ENCODE measurements at places on chromosomes 11 and 22. TPM values are rescaled to one million over a fixed set of nuclear protein-coding genes. Genes with fewer than 3 reads are reported as not detected.

Gene DTX4
- total RNA-seq, result 63.6 TPM

Gene PGM2L1
- 14.0 TPM for total RNA-seq

GRCh38 chr11:110453684-110454354 lies 24.1 kb downstream of the FDX1 start:
- DNase-seq, result no peak

- no peak for DNase-seq
Measured at GRCh38 chr11:32580967-32581366, 2.7 kb upstream of the EIF3M start.

DNA sequence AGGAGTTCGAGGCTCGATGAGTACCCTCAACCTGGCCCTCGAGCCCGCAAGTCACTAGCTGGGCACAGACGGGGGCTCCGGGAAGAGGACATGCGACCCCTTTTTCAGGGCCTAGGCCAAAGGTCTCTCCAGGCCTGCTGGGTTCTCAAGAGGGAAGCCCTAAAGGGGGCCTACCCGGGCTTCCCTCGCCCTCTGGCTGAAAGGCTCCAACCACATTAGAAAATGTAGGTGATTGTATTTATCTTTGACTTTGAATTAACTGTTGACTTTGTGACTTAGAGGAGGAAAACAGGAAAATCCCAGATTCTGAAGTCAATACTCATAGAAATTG lies 7.3 kb upstream of the PAX6 start:
- DNase-seq, result no peak

DNA sequence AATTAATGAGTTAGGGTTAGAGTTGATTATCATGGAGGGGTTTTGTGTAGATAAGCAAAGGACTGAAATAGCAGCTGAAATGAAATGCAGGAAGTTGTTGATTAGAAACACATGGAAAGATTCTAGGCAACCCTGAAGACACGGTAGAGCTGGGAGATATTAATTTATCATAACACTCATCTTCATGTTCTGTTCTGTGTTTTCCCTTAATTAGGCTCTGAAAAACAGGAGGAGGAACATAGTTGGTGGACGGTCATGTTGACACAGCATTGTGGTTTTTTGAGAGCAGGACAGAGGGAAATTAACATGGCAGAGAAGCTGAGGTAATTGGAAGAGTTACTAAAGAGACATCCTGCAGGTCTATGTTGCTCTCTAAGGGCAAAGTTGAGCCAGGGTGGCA lies 138.8 kb upstream of the UBASH3B start:
- no peak for DNase-seq

GRCh38 chr11:79423736-79424135 lies 17.1 kb downstream of the TENM4 start:
- no peak for DNase-seq

DNA sequence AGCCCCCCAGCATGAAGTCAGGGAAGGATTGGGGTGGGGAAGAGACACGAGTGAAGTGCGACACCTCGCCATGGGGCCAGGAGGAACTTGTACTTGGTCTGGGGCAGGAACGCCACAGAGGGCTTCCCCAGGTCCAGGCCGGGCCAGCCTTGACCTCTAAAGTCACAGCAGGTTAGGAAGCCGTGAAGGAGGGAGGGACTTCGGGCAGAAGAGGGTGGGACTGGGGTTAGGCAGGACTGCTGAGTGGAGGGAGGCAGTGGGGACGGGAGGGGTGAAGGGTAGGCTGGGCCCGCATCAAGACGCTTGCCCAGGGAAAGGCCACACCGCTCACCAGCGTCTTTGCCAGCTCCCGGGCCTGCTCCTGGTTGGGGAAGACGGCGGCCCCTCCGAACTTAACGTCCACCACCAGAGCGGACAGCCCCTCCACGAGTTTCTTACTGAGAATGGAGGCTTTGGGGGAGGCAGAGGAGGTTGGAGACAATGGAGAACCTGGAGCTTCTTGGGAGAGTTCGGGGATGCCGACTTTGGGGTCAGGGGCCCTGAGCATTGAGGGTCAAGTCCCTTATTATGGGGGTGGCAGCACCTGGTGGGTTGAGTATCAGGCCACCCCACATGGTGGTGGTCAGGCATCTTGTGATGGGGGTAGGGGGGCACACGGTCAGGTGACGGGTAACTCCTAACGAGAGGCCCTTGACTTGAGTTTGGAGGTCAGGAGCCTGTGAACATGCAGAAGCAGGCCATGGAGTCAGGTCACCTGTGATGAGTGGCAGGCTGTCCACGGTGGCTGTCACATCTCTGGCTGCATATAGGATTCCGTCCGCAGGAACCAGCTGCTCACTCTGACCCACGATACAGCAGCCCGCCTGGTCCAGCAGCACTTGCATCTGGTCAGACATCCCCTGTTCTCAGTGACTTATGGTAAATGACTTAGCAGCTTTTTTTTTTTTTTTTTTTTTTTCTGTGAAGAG lies 1.7 kb upstream of the SCO2 start:
- no peak for DNase-seq

DNA sequence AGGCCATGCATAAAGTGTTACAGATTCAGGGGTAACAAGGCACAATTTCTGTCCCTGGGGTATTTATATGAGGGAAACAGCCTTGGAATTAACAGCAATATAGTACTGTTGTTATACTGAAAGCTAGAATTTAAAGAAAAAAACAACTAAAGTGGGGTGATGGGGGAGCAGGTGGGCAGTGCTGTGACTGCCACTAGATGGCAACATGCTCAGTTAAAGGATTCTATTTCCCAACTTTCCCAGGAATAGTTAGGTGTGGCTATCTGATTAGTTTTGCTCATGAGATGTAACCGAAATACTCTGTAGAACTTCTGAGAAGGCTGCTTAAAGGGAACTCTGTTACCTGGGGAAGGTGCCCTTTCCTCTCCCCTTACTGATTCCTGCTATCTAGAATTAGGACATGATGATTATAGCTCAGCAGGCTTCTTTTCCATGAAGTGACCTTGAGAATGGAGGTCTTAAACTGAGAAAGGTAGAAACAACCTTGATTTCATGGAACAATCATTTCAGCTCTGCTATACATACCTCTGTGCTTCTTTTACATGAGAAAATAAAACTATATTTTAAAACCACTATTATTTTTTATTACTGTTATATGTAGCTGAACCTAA lies 102.6 kb downstream of the RELT start:
- DNase-seq, result no peak

DNA sequence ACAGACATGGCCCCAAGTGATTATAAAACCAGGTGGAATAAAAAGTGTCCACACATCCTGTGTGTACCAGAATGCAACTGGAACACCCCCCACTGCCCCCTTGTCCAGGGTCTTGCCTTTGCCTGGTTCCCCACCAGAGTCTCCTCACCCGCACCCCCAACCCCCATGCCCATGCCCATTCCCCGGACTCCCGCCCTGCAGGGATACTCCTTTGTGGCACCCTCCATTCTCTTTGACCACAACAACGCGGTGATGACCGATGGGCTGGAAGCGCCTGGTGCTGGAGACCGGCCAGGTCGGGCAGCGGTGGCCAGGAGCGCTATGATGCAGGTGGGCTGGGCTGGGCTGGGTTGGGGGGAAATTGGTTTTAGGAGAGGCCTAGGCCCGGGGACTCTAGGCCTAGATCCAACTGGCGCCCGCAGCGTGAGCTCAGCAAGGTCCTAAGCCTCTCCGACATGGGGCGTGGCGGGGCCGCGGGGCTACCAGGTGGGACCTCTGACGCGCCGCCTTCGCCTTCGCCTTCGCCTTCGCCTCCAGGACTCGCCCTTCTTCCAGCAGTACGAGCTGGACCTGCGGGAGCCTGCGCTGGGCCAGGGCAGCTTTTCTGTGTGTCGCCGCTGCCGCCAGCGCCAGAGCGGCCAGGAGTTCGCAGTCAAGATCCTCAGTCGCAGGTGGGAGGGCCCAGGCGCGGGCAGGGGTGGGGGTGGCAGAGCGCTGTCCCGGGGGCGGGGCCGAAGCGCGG lies 9.1 kb downstream of the RPS6KA4 start:
- DNase-seq, result no peak

GRCh38 chr11:86039094-86039493 lies 29.8 kb downstream of the PICALM start:
- no peak for DNase-seq

DNA sequence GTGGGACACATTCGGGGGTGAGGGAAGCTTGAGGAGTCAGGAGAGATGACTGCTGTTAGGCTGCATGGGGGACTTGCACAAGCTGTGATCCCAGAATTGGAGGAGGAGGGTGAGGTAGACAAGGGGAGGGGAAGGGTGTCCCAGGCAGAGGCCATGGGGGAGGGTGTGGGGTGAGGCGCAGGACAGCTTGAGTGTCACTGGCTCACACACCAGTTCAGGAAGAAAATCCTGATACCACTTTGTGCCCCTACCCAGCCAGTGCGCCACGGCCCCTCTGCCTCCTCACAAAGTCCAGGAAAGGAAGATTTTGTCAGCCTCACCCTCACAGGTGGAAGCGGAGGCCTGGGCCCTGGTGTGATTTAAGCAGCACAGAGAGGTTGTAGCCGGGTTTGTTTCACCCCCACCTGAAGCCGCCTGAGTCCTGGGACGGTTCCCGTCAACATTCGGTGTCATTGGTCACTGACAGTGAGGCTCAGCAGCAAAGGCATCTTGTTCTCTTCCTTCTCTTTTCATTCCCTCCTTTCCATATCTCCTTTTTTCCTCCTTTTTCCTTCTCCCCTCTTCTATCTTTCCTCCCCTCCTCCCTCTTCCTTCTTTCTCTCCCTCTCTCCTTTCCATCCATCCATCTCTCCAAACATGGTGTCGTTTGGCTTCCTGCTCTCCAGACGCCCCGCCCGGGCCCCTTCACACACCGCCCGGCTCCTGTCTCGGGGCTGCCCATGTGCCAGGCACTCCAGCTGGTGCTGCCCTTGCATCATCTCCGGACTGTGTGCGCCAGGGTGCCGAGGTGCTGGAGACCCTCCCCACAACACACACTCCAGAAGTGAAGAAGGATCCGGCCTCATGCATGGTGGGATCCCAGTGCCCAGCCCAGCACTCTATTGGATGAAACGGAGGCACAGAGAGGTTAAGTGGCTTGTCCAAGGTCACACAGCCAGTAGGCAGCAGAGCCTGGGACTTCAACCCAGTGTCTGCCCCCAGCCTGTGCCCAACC lies 89.3 kb downstream of the MPPED1 start:
- no peak for DNase-seq

Gene NXPE2
- not detected for total RNA-seq

Gene GLYATL1
- 3.6 TPM for total RNA-seq

Gene IRAG1
- 112 TPM for total RNA-seq

Gene SLC37A4
- 64.3 TPM for total RNA-seq

DNA sequence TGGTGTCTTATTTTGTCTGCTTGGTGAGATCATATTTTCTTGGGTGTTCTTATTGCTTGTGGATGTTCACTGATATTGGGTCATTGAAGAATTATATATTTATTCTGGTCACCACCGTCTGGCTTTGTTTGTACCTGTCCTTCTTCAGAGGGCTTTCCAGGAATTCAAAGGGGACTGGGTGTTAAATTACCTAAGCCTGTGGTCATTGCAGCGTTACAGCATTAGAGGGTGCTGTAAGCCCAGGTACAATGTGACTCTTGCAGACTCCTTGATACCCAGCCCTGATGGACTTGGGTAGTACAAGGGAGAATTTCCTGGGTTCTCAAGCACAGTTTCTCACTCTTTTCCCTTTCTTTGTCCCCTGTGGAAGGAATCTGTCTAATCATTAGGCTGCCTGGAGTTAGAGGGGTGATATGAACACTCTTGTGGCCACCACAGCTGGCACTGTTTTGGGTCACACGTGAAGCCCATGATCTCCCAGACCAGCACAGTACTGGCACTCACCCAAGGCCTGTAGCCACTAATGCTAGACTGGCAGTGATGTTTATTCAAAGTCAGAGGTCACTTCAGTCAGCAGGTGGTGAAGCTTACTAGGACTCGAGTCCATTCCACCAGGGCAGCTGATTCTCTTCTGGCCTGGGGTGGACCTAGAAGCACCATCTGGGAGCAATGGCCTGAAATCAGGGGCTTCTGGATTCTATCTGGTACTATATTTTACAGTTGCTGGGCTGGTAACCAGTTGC lies 56.1 kb upstream of the NARS2 start:
- no peak for DNase-seq

GRCh38 chr11:129313541-129314297 lies 61.9 kb upstream of the BARX2 start:
- no peak for DNase-seq

Gene NRGN
- total RNA-seq, result 6.1 TPM

DNA sequence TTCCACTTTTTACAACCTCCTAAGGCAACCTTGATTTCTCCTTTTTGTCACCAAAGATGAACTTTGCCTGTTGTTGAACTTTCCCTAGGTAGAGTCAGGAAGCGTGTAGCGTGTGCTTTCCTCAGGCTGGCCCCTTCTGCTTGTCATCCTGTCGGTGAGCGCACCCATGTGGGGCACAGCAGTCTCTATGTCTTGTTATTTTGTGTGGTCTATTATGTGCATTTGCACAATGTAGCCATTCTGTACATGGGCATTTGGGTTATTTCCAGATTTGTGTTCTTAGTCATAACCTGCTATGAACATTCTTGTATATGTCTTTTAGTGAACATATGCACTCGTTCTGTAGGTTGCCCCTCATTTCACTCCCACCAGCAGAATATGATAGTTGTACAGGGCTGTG lies 34.9 kb downstream of the CABIN1 start:
- no peak for DNase-seq

Gene PCSK7
- 67.0 TPM for total RNA-seq

Gene MMP11
- total RNA-seq, result 4.4 TPM

Measured in mucosa of gallbladder (tissue), 1 donor.